ENCODE measurements at places on chromosomes 11 and 22.

- no peak for DNase-seq
Measured at GRCh38 chr11:87236368-87236767, 198.6 kb downstream of the TMEM135 start.

DNA sequence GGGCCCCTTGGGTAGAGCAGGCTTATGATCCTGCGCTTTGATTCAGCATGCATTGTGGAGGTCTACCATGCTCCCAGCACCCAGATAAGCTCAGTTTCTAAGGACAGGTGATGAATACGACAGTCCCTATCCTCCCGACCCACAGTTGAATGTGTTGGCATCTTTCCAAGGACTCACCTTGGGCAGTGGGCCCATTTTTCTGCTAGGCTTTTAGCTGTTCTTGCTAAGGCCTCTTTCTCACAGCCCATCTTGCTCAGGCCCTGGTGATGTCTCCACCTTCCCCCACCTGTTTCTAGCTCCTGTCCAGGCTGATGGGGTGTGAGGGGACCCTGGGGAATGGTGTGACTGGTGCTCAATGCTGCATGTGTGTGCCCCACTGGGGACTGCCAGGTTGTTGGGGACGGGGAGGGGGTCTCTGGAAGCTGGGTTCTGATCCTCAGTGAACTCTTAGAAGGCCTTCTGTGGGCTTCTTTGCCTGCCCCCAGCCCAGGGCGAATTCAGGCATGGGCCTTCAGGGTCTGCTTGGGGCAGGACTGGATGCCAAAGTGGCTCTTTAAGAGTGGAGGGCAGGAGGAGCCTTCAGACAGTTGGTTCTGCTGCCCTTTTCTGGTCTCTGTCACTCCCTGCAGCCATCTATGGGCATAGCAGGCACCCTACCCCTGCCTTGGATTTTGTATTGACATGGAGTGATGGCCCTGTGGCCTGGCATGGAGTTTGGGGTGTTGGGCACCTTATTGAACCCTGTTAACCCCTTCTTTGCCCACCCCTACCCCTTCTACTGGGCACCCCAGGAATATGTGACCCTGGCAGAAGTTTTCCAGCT lies 33.1 kb downstream of the PHLDB1 start:
- no peak for DNase-seq

- DNase-seq: no peak
Measured at GRCh38 chr11:328012-328411, 7.4 kb upstream of the IFITM3 start.

GRCh38 chr22:46044621-46045458 lies 67.9 kb upstream of the WNT7B start:
- no peak for DNase-seq

DNA sequence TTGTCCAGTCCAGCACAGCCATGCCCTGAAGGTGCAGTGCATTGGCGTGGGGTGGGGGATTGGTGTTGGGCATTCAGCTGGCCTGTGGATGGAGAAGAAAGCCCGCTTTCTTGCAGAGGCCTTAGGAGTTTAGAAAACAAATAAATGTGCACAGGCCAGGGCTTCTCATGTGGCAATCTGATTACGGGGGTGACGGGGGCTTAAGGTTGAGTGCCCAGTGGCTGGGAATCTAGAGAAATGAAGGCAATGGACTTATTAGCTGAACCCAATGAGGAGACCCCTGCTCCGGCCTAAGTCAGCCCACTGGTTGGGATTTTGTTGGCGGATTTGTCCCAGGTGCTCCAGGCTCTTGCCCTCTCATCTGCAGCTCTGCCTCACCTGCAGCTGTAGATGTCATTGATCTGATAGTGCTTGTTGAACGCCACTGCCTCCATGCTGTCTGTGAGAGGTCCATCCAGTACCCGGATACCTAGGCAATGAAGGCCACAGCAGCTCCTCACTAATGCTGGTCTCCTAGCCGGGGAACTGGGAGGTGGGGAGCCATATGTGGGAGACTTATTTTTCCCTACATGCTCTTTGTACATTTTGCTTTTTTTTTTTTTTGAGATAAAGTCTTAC lies 6.2 kb downstream of the PCSK7 start:
- no peak for DNase-seq

- no peak for DNase-seq
Measured at GRCh38 chr11:45037434-45038005, 86.8 kb upstream of the TP53I11 start.

DNA sequence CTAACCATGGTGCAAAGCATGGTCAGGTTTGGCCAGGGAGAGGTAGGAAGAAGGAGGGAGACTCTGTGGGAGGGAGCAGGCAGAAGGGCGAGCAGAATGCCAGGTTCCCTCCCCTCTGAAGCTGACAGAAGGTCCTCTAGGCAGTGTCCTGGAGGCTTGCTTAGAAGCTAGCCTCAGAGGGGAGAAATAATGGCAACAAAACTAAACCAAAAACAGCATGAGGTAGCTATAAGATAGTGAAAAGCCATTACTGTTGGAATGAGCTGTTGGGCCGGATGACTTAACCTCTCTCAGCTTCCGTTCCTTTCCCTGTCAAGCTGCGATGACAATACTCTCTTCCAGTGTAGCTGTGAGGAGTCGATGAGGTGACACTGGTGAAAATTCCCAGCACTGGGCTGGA lies 36.6 kb downstream of the RASSF10 start:
- no peak for DNase-seq

- no peak for DNase-seq
Measured at GRCh38 chr11:42271306-42271705, 811.9 kb upstream of the LRRC4C start.
